ENCODE measurements at places on chromosomes 13 and 19.

GRCh38 chr13:80860845-80861244, 519.9 kb upstream of the SPRY2 start:
- no peak for DNase-seq

GRCh38 chr19:53951947-53952346, 10.8 kb upstream of the CACNG8 start:
- DNase-seq, result no peak

- DNase-seq, result no peak
Observed at GRCh38 chr19:29671393-29672160, 6.3 kb downstream of the PLEKHF1 start.

GRCh38 chr19:51382004-51382403, 5.8 kb downstream of the LIM2 start:
- DNase-seq, result no peak

DNA sequence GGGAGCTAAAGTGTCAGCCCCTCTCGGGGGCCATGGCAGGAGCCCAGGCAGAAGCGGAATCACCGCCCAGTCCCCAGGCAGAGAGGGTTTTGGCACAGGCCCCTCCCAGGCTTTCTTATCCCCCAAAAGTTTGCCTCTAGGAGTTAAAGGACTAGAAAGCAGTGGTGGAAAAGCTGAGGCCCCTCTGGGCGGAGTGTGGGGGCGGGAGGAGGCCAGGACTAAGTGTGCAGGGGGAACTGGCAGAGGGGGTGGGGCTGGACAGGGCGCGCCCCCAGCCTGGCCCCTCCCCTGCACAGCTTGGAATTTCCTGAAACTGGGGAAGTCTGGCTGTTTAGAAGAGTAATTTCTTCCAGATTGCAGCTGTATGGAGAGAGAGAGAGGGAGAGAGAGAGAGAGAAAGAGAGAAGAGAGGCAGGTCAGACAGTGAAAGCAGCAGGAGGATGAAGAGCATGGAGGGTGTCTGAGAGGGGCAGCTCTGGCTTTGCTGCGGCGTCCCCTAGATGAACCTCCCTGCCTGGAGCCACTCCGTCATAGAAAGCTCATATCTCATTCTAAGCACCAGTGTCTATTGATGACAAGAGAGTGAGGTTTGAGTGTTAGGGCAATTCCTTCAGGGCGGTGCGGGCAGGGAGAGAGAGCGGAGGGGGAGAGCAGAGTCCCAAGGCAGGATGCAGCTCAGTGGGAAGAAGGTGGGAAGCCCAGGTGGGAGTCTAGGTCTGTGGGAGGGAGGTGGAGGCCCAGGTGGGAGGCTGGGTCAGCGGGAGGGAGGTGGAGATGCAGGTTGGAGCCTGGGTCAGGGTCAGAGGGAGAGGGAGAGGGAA, at the start of gene CDC42EP5:
TSS of gene CDC42EP5 (minus strand) at position 226 of the 821 bp plus-strand sequence. CDS start 7,749 bp downstream, outside the sequence.
- peak; percentile 97 for DNase-seq

- no peak for DNase-seq
Observed at GRCh38 chr13:104817271-104817670, 1718.2 kb downstream of the EFNB2 start.

- DNase-seq, result no peak
Observed at GRCh38 chr13:112769615-112770014, 79.8 kb downstream of the ATP11A start.

All from A673 (cell line).